GM23248 (cell line): ENCODE measurements at places on chromosomes 6 and 20. TPM values are rescaled to one million over a fixed set of nuclear protein-coding genes. Genes with fewer than 3 reads are reported as not detected.

- DNase-seq, result no peak
These were observed 11.4 kb upstream of the TAF8 start for GRCh38 chr6:42038811-42039408.

GRCh38 chr20:10297684-10298240, 79.1 kb downstream of the SNAP25 start:
- DNase-seq, result peak; percentile 16

Gene MCHR2
- not detected in 2 replicates for polyA plus RNA-seq

Gene AFDN
- polyA plus RNA-seq, result 4.5 and 5.4 TPM in 2 replicates

Gene RNF144B
- 2.6 and 2.7 TPM in 2 replicates for polyA plus RNA-seq

DNA sequence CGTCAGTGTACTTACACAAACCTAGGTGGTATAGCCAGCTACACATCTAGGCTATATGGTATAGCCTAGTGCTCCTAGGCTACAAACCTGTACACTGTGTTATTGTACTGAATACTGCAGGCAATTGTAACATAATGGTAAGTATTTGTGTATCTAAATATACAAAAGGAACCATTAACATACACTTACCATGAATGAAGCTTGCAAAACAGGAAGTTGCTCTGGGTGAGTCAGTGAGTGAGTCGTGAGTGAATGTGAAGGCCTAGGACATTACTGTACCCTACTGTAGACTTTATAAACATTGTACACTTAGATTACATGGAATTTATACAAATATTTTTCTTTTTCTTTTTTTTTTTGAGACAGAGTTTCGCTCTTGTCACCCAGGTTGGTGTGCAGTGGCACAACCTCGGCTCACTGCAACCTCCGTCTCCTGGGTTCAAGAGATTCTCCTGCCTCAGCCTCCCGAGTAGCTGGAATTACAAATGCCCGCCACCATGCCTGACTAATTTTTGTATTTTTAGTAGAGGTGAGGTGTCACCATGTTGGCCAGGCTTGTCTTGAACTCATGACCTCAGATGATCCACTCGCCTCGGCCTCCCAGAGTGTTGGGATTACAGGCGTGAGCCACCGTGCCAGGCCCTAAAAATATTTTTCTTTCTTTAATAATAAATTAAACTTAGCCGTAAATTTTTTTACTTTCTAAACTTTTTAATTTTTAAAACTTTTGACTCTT, 15.4 kb upstream of the KIAA1755 start:
- peak; percentile 83 for DNase-seq

DNA sequence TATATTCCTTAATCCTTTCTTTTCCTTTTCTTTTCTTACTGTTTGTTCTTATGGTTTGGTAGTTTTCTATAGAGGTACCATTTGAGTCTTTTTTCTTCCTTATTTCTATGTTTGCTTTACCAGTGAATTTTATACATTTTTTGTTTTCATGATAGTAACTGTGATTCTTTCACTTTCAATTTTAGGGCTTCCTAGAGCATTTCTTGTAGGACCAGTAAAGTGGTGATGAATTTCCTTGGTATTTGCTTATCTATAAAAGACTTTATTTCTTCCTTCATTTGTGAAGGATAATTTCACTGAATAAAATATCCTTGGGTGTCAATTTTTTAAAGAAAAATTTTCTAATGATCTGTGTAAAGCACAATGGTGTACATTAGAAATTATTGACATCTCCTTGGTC, 637.4 kb downstream of the CD109 start:
- peak; percentile 37 for DNase-seq

DNA sequence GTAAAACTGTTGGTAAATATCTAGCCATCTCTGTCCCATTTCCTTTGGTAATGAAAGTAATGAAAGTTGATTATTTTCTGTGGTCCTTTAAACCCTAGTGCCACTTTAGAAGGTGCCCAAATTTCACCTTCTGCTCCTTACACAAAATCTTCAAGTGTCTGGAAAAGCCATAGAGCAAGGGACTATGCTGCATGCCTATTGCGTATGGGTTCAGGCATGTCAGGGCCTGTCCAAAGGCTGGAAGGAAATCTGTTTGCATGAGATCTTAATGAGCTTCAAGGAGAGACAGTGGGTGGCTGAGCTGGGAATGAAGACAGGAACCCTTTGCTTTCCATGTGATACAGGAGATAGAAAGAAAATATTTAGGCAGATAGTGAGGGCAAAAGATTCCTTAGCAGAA, 66.6 kb upstream of the CCN6 start:
- no peak for DNase-seq

GRCh38 chr20:53923566-53924369, 146.6 kb downstream of the BCAS1 start:
- DNase-seq, result no peak

Gene MOG
- polyA plus RNA-seq, result not detected in 2 replicates

- peak; percentile 14 for DNase-seq
These were observed 169.0 kb upstream of the GJE1 start for GRCh38 chr6:141963543-141964295.

- no peak for DNase-seq
These were observed 19.4 kb upstream of the LRFN2 start for GRCh38 chr6:40606526-40606925.

DNA sequence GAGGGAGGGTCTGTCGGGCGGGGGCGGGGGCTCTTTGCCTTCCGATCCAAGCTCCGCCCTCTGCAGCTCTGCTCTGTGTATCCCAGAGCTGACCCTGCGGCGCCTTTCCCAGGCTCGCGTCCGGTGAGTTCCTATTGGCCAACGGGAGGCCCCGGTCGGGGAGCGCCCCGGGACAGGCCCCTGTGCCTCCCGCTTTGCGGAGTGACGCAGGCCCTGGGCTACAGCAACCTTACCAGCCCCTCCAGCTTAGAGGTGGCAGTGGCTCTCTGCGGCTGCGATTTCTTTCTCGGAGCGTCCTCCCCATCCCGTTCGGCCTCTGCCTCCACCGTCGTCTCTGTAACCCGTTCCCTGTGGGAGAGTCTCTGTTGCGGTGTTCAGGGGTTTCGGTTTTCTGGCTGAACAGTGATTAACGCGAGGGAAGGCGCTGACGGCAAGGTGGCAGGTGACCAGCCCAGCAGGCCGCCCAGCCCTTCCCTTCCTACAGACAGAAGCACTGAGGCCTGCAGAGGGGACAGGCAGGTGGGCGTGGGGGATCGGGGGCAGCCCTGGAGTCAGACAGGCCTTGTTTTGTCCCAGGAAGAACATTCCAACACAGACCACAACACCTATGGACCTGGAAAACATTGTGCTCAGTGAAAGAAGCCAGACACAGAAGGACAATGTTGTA, 18.1 kb upstream of the CEBPB start:
- peak; percentile 83 for DNase-seq

DNA sequence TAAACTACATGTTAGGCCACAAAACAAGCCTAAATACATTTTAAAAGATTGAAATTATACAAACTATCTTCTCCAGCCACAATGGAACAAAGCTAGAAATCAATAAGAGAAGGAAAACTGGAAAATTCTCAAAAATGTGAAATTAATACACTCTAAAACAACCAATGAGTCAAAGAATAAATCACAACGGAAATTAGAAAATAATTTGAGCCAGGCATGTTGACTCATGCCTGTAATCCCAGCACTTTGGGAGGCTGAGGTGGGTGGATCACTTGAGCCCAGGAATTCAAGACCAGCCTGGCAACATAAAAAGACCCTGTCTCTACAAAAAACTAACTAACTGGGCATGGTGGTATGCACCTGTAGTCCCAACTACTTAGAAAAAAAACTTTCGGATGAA, 6.3 kb upstream of the WFDC13 start:
- peak; percentile 1 for DNase-seq

- no peak for DNase-seq
These were observed 39.4 kb downstream of the PDE7B start for GRCh38 chr6:135890876-135891275.

- DNase-seq, result no peak
These were observed 71.6 kb upstream of the TNFAIP3 start for GRCh38 chr6:137795501-137795900.

DNA sequence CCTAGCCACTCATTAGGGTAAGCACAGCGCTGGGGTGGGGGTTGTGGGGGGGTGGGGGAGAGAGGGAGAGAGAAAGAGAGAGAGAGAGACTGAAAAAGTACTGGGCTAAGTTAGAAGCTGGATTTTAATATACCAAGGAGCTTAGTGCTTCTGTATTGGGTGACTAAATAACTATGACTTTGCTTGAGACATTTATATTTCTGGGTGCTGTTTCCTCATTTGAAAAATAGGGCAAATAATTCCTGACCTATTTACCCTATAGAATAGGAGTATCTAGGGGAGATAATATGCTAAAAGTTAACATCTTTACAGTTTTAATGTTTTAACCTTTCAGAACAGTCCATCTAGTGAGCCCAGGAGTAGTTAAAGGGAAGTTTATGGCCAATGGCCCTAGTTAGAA, 7.7 kb downstream of the NKAIN2 start:
- no peak for DNase-seq

- DNase-seq, result no peak
These were observed 19.0 kb upstream of the TFAP2C start for GRCh38 chr20:56610098-56610497.

DNA sequence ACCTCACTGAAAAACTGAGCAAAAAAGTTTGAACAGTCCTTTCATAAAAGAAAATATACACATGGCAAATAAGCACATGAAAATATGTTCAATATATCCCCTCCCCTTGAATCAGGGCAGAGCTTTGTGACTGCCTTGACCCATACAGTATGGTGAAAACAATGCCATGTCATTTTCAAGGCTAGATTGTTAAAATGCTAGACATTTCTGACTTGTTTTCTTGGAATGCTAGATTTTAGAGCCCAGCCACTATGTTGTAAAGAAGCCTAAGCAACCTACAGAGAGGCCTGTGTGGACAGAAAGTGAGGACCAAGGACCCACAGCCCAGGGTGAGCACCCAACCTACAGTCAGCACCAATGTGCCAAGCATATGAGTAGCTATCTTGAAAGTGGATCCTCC, 17.1 kb upstream of the ASF1A start:
- DNase-seq, result peak; percentile 48

DNA sequence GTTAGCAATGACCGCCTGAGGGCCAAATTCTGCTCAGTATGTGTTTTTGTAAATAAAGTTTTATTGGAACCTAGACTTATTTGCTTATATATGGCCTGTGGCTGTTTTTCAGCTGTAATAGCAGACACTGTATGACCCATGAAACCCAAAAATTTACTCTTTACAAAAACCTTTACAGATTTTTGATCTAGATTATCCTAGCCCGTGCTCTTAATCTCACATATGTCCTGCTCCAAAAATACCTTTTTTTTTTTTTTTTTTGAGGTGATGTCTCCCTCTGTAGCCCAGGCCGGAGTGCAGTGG, 148.0 kb upstream of the ZNF217 start:
- DNase-seq, result no peak

Gene TRAPPC3L
- polyA plus RNA-seq, result 0.30 TPM in 1 of 2 replicates, not detected in the other

GRCh38 chr20:55668631-55669030, 336.7 kb downstream of the CBLN4 start:
- DNase-seq, result no peak

DNA sequence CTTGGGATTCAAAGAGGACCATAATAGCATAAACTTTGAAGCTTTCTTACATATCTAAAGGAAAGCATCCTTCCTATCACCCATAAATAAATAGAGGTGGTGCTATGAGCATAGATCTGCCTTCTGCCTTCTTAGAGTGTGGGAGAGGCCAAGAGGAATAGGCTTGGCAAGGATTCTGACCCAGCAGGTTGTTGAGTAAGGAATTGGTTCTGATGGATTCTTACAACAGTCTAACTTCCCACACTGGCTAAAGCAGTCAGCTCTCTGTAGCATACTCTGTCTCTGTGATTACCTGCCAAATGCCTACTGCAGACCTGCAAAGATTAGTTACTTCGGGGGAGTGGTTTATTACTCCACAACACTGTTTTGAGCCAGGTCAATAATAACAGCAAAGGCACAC, 198.0 kb upstream of the RAB32 start:
- DNase-seq, result no peak

- DNase-seq, result peak; percentile 42
These were observed 570.4 kb upstream of the GJE1 start for GRCh38 chr6:141562186-141562811.

Gene KHDC1
- polyA plus RNA-seq, result 2.9 and 3.8 TPM in 2 replicates

Gene SASH1
- polyA plus RNA-seq, result 68.5 and 69.1 TPM in 2 replicates

- no peak for DNase-seq
These were observed 759.2 kb upstream of the ADGRB3 start for GRCh38 chr6:67875877-67876383.

Gene CDH26
- polyA plus RNA-seq, result not detected in 2 replicates

Gene RPP21
- polyA plus RNA-seq, result 63.4 and 67.2 TPM in 2 replicates

- DNase-seq, result peak; percentile 81
These were observed 32.3 kb upstream of the SCUBE3 start for GRCh38 chr6:35181308-35181932.

Gene EGFL8
- polyA plus RNA-seq, result 2.6 and 3.8 TPM in 2 replicates

Gene UBD
- not detected in 2 replicates for polyA plus RNA-seq

- peak; percentile 93 for DNase-seq
These were observed 72.4 kb downstream of the ATG5 start for GRCh38 chr6:106253172-106253571.

Gene PHACTR3
- not detected in 2 replicates for polyA plus RNA-seq

Gene FAM83C
- not detected in 2 replicates for polyA plus RNA-seq

DNA sequence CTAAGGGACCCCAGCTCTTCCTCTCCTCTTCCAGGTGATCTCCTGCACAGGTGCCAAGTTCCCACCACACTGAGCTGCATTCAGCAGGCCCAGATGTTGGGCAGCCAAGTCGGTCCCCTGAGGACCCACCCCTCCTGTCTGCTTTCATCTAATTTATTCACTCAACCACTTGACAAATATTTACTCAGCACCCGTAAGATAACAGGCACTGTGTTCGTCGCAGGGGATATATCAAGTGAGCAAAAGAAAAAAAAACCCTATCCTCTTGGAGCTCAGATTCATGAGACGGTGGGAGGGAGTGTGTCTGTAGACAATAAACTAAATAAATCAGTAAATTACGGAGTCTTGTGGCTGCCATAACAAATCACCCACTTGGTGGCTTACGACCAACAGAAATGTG, 143.6 kb downstream of the MRPL14 start:
- no peak for DNase-seq

DNA sequence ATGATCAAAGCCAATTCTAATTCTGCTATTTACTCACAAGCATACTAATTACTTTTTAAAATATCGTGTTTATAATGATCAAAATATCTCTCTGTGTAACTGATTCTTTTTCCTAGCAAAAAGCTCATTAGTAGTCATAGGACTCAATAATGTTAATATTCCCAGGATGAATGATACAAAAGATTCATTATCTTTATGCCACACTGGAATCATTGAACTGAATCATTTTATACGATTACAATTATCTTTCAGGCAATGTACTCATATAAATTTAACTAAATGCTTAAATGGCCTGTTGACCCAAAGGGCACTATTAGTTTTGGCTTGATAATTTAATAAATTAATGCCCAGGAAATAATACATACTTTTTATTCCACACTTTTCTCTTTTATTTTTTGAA, 96.3 kb downstream of the EYS start:
- DNase-seq, result no peak

GRCh38 chr6:53861518-53861917, 66.7 kb downstream of the LRRC1 start:
- DNase-seq, result no peak
